ENCODE measurements at places on chromosomes 6 and 20.

GRCh38 chr6:38942965-38943364 is 105.6 kb upstream of the GLP1R start:
- DNase-seq, result no peak

- peak; percentile 45 for DNase-seq
Observed at GRCh38 chr20:62900692-62901584, 25.4 kb downstream of the DIDO1 start.

DNA sequence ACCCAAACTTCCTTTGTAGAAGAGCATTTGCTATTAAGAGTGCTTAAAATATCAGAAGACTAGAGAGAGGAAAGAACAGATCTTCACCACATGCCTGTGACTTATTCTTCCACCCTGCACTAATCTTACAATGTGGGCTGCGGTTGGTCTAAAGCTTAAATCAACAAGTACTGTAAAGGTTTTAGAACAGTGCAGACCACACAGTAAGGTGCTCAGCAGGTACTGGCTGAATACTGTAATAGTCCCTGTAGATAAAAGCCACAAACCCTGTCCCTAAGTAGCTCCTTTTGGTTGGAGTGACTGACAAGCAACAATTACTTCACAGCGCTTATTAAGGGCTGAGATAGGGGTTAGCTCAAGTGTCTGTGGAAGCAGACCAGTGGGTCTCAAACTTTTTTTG is 972 bp upstream of the PHF3 start:
- no peak for DNase-seq

DNA sequence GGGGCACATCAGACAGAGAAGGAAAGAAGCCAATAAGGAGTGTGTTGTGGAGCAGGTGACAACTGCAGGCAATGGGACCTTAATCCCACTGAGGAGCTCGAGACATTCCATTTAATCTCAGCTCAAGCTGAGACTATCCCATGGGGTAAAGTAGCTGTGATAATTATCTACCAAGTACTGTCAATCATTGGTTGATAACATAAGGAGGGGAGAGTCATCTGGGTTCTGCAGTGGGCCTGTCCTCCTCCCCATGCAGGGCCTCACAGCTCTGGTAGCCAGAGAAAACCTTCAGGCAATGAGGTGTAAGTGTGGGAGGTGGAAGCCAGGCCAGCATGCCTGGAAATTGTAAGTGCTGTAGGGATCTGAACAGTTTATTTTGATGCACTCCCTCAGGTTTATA is 375.0 kb upstream of the ARID1B start:
- no peak for DNase-seq

DNA sequence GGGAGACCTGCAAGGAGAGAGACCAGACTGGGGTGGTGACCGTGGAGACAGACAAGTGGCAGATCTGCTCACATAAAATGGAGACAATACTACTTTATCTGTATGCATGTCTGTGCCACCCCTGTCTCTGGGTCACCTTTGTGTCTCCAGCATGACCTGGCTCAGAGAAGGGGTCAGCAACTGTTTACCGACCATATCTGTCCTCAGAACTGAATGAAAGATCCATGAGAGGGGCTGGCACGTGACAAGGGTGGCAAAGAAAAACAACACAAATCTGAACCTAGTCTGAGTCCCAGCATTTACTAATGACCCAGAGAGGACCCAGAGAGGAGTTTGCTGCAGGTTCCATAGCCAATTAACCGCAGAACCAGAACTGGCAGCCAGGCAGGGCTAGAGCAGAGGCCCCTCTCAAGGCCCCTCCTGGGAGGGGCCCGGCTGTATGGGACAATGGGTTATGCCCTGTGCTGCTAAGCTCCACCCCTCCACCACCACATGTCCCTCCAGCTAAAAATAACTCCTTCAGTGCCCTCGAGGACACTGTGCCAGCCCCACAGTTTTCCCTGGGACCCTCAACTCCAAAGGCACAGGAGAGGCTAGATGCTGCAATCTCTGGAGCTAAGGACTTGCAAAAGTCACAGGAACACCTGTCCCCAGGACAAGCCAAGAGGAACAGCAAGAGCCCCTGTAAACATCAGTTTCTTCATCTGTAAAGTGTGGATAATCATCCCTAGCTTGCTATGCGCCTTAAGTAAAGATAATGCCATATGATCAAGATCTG is 2.2 kb downstream of the AHCY start:
- DNase-seq, result no peak

GRCh38 chr6:21193790-21194475 is 399.6 kb upstream of the SOX4 start:
- no peak for DNase-seq

DNA sequence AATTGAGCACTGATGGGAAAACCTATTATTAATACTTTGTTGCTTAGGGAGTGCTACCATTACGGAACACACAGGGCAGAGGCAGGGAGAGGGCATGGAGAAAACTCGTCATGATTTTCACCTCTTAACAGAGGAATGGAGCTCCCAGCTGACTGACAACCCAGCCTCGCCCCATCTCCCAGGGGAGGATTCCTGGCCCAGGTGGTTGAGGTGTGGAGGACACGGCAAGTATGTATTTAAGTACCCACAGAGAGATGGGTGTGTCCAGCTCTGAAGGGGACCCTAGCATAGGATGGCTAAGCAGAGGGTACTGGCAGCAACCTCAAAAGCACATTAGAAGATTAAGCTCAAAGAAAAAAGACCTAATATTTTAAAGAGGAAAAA is 261.9 kb upstream of the MOCS1 start:
- no peak for DNase-seq

- no peak for DNase-seq
Observed at GRCh38 chr6:46422619-46423018, 68.6 kb downstream of the RCAN2 start.

GRCh38 chr20:420721-421574 is 12.8 kb downstream of the RBCK1 start:
- DNase-seq, result peak; percentile 84

GRCh38 chr20:53706008-53706465 is 112.4 kb upstream of the ZNF217 start:
- no peak for DNase-seq

DNA sequence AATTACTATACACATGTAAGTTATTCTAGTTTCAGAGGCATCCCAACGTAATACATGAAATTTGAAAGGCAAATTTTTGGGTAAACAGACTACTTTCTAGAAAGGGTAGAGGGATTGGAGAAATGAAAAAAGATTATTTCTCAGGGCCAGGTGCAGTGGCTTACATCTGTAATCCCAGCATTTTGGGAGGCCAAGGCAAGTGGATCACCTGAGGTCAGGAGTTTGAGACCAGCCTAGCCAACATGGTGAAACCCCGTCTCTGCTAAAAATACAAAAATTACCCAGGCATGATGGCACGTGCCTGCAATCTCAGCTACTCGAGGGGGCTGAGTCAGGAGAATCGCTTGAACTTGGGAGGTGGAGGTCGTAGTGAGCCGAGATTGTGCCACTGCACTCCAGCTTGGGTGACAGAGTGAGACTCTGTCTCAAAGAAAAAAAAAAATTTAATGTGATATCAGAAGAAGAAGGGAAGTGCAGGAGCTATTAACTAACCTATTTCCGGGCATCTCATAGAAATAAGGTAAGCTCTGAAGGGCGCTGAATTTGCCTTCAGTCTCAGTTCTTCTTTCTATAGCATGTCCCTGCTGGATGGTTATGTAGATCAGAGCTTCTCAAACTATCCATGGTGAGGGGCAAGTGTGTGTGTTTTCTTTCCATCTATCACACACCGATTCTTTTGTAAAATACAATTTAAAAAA is 100.3 kb upstream of the MTHFD1L start:
- DNase-seq, result no peak

DNA sequence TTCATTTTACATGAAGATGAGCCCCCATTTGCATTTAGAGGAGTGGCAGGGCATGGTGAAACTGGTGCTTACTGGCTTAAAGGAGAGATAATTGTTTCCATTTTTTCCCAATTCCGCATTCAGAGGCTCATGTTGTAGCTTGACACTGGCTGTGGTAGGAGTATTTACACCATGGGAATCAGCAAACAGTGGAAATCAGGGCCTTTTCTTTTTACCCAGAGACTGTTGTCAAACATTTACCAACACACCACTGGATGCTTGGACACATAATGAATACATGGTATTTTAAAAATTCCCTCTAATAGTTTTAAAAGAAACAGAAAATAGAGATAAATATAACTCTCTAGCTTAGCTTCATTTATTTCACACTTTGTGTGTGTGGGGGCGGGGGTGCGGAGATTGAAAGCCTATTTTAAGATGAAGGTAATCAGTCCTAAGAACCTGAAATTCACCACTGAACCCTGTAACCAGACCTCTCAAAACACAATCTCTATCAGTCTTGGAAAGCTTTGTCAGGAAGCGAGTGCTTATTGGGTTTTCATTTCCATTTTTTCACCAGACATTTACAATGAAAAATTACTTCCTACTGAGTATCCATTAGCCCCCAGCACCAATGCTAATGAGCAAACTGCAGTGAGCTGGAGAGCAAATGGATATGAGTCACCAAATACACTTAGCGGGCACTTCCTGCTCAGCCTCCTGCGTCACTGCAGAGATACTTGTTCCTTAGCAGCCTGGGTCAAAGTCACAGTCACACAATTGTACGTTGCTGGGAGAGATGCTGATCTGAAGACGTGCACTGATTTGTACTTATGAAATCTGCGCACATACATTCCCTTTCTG is 532.0 kb downstream of the BCKDHB start:
- peak; percentile 48 for DNase-seq

All from pancreas (tissue), 10 donors.